ENCODE measurements at places on chromosomes 3 and 15. TPM values are rescaled to one million over a fixed set of nuclear protein-coding genes. Genes with fewer than 3 reads are reported as not detected.

The CLASP2 gene
- 24.0 TPM for polyA plus RNA-seq

The UBAP1L gene
- 0.84 TPM for polyA plus RNA-seq

- no peak for DNase-seq
Observed at GRCh38 chr3:42799376-42799775, 4.9 kb downstream of the HIGD1A start.

GRCh38 chr15:51285399-51285798 lies 53.0 kb downstream of the CYP19A1 start:
- no peak for DNase-seq

DNA sequence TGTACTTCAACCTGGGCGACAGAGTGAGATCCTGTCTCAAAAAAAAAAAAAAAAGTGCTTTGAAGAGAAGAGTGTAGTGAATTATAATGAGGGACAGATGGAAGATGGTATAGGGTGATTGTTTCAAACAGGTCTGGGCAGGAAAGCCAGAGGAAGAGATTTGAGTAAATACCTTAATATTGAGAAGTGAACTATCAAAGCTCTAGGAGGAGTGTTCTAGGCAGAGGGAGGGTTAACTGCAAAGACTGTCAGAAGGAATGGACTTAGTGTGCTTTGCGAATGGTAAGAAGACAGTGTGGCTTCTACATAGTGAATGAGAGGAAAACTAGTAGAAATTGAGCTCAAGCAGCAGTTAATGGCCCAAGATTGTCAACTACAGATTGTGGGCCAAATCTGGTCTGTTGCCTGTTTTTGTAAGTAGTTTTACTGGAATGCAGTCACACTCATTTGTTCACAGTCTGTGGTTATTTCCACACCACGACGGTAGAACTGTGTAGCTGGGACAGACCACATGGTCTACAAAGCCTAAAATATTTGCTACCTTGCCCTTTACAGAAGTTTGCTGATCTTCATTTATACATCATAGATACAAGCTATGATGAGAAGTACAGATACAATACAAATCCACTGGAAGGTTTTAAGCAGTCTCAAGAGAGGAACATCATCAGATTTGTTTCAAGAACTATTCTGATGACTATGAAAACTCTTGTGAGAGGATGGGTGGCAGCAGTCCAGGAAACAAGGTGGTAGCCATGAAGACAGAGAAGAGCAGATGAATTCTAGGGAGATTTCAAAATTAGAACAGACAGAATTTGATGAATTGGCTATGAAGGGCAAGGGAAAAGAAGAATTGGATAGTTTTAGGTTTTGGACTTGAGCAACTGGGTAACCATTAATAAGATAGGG lies 16.5 kb upstream of the USP50 start:
- DNase-seq = no peak

DNA sequence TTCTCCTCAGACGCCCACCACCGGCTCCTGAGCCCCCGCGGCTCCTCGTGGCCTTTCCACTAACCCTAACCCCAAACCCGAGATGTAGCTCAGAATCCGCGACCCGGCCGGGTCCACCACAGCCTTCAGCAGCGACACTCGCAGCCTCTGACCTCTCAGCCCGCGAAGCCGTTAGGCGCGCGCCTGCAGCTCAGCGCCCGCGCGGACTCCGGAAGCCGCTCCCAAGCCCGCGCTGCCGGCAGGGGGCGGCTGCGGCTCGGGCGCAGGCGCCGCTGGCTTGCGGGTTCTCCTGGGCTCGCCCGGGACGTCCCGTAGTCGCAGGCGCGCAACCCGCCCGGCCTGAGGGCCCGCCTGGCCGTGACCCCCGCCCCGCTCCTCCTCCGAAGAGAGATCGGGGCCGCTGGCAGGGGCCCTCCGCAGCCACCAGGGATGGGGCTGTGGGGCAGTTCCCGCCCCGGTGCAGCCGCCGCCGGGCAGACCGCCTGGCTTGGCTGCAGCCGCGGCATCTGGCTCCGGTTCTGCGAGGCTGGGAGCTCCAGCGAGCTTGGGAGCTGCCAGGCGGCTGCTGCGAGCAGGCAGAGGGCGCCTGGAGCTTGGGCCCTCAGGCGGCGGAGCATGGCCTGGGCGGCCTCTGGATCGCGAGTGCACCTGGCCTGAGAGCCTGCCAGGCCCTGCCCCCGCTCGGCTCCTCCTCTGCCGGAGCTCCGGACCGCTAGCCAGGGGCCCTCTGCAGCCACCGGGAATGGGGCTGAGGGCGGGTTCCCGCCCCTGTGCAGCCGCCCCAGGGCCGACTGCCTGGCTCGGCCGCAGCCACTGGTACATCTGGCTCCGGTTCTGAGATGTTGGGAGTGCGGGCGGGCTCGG lies 120.7 kb downstream of the LMLN start:
- no peak for DNase-seq

DNA sequence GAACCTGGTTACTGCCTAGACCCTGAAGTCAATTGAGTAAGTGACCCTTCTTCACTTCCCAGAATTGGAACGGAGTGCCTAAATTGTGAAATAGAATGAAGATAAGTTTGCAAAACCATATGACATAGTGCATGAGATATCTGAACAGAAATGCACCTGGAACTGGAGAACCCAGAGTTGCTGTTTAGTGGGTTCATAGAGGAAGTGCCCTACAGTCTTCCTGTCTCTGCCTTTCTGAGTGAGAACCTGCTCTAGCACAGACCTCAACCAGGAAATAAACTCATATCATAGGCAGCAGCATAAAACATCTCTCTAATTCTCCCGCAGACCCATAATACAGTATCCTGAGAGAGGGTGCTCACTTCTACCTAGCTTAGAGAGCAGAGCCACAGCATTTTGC lies 82.9 kb downstream of the EOMES start:
- DNase-seq = no peak

- no peak for DNase-seq
Observed at GRCh38 chr15:100192097-100193080, 149.4 kb downstream of the ADAMTS17 start.

DNA sequence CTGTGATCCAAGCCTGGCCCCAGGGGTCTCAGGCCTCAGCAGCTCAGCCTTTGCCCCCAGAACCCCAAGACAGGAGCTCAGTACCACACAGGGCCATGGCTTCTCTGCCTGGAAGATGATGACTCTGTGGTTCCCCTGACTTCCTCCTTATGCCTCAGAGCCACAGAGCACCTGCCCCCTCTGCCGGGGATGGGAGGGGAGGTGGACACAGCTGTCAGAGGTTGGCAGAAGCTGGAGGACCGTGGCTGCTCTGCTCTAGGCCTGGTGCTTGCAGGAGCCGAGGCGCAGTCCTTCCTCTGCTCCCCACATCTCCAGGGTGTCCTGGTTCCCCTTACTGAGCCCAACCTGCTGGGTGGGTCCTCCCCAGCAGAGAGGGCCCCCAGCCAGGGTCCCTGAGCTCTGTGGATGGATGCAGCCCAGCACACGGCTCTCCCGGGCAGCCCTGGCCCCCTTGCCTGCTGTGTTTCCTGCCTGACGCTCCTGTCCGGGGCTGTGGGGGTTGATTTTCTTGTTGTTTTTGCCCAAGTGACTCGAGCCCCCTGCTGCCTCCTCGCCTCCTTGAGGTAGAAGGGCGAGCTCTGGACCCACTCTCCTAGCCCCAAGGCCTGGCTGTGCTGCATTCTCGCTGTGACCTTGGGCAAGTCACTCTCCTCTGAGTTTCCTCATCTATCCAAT lies 36.6 kb downstream of the PSTPIP1 start:
- DNase-seq = no peak

DNA sequence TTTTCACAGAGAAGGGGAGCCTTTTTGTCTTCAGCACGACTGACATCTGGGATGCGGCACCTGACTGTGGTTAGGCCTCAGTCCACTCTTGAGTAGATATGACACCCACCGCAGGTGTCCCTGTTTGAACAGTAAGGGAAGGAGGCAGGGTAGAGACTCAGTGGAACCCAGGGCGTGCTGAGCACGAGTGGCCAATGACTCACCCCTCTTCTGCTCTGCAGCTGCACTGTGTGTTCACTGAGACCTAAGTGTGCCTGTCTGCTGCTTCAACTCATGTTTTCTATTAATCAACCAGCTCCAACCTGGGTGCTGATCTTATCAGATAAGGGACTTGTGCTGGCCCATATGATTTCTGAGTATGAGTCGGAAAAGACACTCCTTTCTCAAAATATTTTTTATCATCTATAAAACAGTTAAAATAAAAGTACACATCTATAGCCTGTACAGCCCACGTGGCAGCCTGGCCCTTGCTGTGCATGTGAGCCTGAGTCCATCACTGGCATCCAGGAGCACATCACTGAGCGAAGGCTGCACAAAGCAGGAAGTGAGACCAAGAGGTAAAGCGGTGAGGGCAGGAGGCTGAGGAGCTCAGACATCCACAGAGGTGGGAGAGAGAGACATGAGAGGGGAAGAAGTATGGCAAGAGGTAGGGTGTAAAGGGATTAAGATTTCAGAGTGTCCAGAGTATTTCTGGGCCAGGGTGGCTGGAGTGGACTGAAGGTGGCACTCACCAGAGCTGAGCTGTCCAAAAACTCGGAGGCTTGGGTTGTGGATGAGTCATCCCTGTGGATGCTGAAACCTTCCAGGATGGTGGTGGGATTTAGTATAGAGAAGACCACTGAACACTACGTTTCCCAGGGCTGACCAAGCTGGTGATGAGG lies 49.2 kb downstream of the SLC41A3 start:
- no peak for DNase-seq

GRCh38 chr15:91966194-91966552 lies 112.7 kb downstream of the SLCO3A1 start:
- no peak for DNase-seq

GRCh38 chr15:38652998-38653397 lies 88.4 kb upstream of the RASGRP1 start:
- no peak for DNase-seq
